ENCODE measurements at places on chromosomes 6 and 20.

GRCh38 chr20:46894971-46895905, 595 bp downstream of the EYA2 start:
- DNase-seq, result peak; percentile 55

- DNase-seq, result no peak
Measured at GRCh38 chr6:168128006-168128630, 49.1 kb upstream of the FRMD1 start.

- peak; percentile 74 for DNase-seq
Measured at GRCh38 chr6:158666628-158667359, 16.9 kb downstream of the SYTL3 start.

GRCh38 chr6:168157272-168158212, 78.5 kb upstream of the FRMD1 start:
- peak; percentile 46 for DNase-seq

GRCh38 chr20:48921883-48922820, 641 bp downstream of the ARFGEF2 start:
- peak; percentile 75 for DNase-seq

- DNase-seq, result no peak
Measured at GRCh38 chr20:54397292-54398140, 77.9 kb upstream of the DOK5 start.

DNA sequence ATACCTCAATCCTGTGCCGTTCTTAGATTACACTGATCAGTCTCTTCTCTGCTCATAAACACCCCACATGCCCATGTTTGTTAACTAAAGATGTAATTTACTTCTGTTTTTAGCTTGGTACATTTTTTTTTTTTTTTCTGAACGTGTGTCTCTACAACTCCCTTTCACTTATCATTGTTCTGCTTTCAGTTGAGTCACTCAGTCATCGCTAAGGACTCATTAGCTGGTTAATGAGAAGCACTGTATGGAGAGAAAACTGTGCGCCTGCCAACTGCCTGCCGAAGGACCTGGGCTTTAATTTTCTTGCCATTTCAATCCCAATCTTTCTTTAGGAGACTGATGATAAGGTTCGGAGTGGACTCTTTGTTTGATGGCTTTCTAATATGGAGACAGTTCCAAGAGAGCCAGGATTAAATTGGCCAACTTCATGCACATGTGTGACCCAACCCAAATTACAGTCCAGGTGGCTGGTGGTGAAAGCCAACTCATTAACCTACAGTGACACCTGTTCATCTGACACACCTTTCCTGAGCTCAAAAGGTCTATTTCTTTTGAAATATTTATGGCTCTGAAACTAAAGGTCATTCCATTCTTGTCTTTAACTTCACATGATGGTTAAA, 334.1 kb downstream of the BCKDHB start:
- no peak for DNase-seq

DNA sequence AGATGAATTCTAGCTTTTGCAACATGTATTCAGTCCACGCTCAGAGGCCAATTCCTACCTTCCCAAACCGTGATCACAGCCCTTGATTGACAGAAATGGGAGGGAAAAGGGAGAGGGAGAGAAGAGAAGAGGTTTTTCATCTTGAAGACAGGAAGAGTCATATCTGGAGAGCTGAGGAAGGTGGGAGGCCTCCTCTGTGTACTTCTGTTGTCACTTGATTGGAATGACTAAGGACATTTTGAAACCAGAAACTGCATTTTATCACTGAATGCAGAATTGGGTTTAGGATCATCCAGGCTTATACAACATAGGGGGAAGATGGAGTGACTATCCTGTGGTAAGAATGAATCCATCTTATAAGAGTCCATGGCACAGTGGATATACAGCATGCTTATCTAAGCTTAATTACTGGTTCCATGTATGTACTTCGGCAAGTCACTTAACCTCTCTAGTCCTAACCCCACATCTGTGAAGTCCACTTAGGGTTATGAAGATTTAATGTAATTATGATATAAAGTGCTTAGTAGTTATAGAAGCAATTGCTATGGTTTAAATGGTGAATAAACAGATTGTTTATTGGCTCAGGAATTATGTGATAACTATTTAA, 144.0 kb downstream of the BCKDHB start:
- DNase-seq, result no peak

- no peak for DNase-seq
Measured at GRCh38 chr6:119829006-119829405, 479.4 kb upstream of the MAN1A1 start.

GRCh38 chr20:62873280-62873679, 11.7 kb upstream of the TCFL5 start:
- no peak for DNase-seq

DNA sequence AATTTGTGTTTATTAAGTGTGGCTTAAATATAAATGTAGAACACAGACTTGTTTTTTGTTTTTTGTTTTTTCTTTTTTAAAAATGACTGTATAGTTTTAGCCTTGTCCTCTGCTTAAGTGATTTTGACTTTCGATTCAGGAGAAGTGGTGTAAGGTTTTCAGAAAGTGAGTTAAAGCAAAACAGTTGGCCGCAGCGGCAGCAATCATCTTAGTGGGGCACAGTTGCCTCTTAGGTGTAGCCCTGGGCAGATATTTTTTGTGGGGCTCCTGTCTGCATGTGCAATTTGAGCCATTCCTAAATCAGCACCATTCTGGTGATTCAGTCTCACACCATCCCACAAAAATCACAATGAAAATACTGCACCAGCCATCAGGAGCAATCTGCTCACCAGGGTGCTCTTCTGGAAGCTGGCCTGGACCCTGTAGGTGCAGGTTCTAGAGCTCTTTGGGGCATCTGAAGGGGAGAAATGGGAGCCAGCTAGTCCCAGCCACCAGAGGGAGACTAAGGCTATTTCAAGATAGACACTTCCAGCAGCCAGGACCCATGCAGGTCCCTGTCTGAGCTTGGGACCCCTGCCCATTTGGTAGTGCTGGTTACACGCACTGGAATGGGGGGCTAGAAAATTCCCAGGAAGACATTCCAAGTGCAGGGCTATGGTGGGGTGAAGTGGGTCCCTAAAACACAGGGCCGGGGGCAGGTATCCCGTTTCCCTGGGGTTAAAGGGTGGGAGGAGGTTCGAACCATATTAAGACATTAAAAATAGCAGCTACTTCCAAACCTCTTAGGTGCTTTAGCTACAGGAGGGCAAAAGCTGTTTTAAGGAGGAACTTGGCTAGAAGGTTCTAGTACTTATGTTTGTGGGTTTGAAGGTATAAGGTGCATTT, 156.6 kb downstream of the NFATC2 start:
- no peak for DNase-seq

DNA sequence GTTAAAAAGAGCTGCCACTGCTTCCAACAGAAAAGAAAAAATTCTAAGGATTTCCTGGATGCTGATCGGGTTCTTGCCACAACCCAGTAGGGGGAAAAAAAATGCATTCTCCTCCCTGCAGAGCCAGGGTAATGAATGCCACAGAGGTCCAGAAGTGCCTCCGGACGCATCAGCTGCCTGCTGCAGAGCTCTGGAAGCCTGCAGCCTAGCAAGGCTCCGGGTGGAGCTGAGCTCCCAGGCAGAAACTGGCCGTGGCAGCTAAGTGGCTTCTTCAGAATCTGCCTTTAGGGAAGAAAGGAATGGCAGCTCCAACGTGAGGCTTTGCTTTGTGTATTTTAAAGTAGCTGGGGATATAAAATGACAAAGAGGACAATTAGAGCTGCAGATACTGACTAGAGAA, 155.0 kb downstream of the CFAP61 start:
- peak; percentile 29 for DNase-seq

DNA sequence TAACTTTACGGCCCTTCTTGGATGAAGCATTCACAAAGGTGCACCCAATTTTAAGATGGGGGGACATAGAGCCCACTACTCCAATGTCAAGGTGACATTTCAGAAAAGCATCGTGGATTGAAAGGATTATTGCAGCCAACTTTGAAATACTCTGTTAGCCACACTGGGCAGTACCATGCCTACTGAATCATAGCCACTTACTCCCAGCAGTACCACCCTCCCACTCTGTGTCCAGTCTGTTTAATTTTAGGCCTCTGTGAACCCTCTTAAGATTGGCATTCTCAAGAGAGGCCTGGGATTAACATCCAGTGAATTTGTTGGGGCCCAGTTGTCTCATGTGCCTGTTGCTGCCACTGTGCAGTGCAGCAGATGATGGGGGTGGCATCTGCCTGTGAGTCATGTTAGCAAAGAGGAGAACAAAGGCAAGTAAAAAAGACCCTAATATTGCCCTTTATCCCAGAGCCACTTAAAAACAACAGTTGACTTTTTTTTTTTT, 11.2 kb upstream of the HDAC2 start:
- no peak for DNase-seq
